ENCODE measurements at places on chromosomes 6 and 20.

DNA sequence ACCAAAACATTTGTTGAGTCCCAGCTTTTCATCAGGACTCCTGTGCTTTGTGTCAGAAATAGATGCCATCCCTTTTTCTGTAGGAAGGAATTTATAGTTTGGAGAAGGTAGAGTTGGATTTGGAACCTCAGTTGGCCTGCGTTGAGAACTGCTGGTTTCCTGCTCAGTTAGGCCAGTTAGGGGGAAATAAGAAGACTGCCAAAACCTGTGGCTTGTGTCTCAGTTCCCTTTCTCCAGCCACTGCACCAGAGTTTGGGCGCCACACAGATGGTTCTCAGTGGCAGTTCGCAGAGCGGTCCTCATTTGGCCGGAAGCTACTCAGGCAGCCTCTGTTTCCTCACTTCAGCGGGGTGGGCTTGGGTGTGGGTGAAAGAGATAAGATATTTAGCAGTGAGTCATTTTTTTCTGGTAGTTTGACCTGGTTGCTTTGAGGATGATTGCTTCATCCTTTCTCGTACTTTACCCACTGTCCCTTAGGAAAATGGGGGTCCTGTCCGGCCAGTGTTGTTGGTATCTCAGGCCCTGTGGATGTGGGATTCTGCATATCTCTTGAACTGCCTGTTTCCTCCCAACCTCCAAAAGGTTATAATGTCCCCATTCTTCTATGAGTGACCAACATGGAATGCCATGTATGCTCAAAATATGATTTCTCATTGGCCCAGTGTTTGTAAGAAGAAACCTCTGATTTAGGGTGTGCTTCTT is 53.7 kb downstream of the JARID2 start:
- DNase-seq, result peak; percentile 60

GRCh38 chr20:2706688-2707352 is 14.2 kb downstream of the EBF4 start:
- no peak for DNase-seq

DNA sequence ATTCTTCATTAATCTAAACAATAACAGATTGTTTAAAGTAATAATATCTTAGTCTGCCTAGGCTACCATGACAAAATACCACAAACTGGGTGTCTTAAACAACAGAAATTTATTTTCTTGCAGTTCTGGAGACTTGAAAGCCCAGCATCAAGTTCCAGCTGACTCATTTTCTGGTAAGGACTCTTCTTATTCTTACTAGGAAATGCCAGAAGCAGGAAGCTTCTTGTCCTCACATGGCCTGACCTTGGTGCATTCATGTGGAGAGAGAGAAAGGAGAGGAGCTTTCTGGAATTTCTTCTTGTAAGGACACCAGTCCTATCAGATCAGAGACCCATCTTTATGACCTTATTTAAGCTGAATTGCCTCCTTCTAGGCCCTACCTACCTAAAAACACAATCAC is 110.5 kb downstream of the ANKRD60 start:
- DNase-seq, result peak; percentile 34

- DNase-seq, result no peak
Observed at GRCh38 chr20:3454831-3455230, 16.0 kb upstream of the ATRN start.

DNA sequence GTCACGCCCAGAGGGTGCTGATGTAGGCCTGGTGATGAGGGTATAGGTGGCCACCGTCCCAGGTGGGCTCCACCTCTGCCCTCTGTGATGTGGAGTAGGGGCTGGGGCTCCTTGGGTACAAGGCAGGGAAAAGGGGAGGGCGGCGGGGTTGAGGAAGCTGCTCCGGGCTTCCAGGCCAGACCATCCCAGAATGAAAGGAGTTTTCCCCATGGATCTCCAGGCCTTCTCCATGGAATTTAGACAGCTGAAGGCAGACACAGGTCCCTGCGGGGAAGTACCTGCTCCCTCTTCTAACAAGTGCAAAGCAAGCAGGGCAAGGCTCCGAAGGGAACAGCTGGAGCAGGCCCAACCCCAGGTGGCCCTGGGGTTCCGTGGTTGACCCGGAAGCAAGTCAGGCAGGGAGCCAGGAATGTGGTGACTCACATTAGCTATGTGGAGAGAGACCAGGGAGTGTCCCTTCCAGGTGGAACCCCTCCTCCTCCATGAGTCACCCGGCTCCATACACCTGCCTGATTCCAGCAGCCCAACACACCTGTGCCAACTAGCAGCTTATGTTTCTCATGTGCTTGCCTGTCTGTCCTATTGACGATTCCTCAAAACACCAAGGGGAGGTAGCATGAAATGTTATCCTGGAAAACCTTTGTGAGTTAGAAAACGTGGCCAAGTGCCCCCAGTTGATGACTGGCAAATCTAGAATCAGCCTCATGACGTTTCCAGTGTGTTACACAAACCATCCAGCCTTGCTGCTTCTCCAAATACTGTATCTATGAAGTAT is 59.7 kb upstream of the SNX9 start:
- DNase-seq, result peak; percentile 77

- DNase-seq, result no peak
Observed at GRCh38 chr6:166930354-166930891, 25.9 kb downstream of the RNASET2 start.

- no peak for DNase-seq
Observed at GRCh38 chr6:53418288-53418687, 69.5 kb upstream of the ELOVL5 start.

DNA sequence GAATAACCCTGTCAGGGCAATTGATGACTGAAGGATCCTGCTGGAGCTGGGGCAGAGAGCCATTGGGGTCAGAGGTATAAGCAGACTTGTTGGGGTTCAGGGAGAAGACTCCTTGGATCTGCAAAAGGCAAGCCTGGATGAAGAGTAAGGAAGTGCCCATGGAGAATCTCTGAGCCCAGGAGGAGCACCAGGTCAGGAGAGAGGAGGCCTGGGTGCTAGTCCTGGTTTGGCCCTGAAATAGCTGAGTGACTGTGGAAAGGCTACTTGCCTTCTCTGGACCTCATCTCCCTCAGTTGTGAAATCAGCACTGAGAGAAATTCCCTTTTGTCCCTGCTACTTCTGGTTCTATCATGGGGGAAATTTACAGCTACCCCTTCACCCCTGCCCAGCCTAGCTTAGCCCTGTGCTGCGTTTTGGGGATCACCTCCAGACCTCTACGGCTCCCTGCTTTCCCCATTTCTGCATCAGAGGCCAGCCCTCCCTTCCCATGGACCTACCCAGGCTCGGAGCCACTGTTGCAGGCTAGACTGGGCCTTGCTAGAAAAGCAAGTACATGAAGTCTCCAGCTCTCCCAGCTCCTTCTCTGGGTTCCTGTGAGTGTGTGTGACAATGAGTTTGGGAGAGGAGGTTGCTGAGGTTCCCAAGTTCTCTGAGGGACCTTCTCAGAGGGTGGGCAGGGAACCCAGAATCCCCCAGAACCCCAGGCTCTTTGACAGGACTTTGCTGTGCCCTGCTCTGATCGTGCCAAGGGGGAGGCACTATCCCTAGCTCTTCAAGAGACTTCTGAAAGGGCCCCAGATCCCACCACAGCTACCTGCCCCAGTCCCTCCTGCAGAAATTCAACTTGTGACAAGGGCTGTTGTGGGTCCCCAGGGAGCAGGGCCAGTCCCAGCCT is 2.3 kb upstream of the NCR2 start:
- DNase-seq, result no peak

DNA sequence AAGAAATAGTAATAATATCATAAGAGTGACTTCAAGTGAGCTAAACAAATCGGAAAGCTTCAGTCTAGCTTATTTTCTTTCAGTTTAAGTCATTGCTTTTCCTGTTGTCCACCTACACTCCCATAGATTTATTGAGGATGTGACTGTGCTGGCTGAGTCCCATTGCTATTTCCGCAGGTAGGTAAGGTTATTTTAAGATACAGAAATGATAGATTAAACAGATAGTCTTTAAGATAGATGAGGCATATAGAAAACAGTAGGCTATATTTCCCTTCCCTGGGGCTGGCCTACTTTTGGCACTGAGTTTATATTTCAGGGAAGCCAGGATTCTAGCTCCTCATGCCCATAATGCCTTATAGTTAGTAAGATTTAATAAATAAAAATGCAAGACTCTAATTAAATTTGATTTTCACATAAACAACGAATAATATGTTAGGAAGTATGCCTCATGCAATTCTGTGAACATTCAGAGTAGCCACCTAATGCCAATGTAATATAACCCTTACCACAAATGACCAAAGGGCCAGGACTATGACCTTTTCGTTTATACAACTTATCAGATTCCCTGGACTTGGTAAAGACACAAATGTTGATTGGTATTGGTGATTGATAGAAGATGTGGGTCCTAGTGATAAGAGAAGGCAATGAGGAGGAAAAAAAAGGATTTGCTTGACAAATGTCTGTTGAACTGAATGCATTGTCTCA is 1079.3 kb downstream of the EPHA7 start:
- no peak for DNase-seq

GRCh38 chr6:46642928-46643751 is 9.5 kb downstream of the CYP39A1 start:
- no peak for DNase-seq

DNA sequence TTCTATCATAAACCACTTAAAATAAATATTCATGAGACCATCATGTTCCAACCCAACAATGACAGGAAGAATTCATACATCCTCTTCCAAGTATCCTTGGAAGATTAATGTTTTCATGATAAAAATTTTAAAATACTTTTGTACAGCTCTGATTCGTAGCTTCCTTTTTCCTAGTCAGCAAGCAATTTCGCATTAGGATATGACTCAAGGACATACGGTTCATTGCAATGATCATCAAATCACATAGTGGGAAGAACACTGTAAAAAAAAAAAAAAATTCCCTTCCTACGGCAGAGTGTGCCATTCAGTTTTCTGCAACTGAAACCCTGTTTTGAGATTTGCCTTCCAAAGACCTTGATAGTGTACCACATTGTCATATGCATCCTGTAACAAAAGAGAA is 35.3 kb upstream of the GFOD1 start:
- peak; percentile 71 for DNase-seq

DNA sequence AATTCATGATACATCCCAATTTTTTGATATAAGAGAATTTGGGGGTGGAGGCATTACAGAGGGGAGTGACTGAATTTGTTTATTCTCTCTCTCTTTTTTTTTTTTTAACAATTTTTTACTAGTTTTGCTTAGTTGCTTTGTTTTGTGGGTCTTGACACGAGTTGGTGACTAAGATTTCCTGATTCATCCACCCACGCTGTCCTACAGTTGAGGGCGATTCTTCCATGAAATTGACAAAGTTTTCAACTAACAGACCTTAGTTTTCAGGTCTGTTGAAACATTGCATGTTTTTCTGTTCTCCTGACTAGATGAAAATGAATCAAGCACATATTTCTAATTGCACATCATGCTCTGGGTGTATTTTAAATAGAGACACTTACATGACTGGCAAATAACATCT is 613.8 kb downstream of the TFAP2B start:
- DNase-seq, result no peak

GRCh38 chr20:57667924-57668782 is 41.7 kb downstream of the PMEPA1 start:
- no peak for DNase-seq

DNA sequence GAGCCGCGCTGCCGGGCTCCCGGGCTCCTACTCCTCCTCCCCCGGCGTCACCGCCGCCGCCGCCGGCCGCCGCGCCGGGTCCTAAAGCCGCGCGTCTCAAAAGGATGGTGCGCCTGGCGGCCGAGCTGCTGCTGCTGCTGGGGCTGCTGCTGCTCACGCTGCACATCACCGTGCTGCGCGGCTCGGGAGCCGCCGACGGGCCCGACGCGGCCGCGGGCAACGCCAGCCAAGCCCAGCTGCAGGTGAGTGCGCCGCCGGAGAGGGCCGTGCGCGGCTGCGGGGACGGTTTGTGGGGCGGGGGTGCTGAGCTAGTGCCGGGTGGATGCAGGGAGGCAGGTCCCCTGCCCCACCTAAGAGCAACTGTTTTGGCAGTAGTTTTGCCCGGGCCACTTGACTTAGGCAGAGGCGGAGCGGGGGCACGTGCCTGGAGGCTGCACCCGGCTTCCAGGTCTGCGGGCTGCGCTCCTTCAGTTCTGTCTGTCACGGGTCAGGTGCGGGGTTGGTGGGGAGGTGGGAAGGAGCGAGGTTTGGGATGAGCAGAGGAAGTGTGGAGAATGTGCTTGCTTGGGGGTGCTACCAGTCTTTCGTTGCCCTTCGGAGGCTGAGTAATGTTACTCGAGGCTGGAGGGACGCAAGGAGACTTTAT is 722 bp downstream of the ISM1 start:
- DNase-seq, result peak; percentile 69

GRCh38 chr6:170150590-170150945 is 140.3 kb downstream of the DLL1 start:
- no peak for DNase-seq

- no peak for DNase-seq
Observed at GRCh38 chr20:48603116-48603818, 224.5 kb downstream of the PREX1 start.

Data from fibroblast of skin of right biceps (primary cell).